ENCODE measurements at places on chromosomes 16 and 17.

- no peak for DNase-seq
Observed at GRCh38 chr17:8725881-8726876, 18.5 kb downstream of the CCDC42 start.

DNA sequence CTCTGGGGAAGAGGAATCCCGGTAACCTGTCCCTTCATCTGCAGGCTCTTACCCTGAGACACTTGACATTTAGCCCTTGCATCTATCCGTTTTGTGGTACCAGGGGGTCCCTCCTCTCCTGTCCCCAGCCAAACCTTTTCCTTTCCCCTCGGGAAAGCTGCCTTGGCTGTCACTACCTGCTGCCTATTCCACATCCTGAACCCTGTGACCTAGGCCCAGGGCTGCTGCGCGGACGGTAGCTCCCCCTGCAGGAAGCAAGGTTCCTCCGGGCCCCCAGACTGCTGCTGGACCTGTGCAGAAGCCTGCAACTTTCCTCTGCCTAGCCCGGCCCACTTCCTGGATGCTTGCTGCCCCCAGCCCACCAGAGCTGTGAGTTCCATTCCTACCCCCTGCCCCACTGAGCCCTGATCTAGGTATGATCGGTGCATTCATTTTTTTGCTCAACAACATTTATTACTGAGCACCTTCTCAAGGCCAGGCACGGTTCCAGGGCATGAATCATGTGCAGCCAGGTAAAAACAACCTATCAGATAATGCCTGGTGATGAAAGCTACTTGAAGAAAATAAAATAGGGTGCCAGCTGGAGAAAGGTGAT is 10.5 kb upstream of the ALDOA start:
- DNase-seq = no peak

GRCh38 chr17:49053171-49053829 is 56.1 kb downstream of the IGF2BP1 start:
- DNase-seq = no peak

GRCh38 chr16:64478252-64478906 is 643.5 kb downstream of the CDH11 start:
- no peak for DNase-seq

- DNase-seq = no peak
Observed at GRCh38 chr17:32491371-32492263, 4.8 kb downstream of the CDK5R1 start.

DNA sequence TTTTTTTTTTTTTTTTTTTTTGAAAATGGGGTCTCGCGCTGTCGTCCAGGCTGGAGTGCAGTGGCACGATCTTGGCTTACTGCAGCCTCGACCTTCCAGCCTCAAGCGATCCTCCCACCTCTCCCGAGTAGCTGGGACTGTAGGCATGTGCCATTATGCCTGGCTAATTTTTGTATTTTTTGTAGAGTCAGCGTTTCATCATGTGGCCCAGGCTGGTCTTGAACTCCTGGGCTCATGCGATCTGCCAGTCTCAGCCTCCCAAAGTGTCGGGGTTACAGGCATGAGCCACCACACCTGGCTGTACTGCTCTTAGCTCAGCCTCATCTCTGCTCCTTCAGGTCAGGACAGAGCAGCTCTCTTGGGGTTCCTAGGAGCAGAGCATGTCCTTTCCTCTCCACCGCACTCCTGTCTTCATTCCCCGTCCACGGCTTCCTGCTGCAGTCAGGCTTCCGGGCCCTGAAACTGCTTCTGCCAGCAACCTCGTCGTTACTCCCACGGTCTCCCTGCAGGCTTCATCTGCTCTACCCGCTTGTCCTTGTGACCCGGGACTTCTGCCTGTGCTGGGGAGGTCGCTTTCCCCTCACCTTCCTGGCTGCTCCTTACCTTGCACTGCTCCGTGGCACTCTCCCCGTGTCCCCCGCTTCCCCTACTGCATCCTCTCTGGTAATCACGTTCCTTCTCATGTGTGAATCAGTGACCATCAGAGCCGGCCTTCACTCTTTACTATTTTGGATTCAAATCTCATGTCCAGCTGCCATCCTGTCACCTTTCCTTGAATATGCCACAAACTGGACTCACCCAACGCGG is 38.0 kb downstream of the PRMT7 start:
- no peak for DNase-seq

- no peak for DNase-seq
Observed at GRCh38 chr17:69335058-69335457, 8.1 kb upstream of the ABCA5 start.

GRCh38 chr16:74623214-74623838 is 16.4 kb upstream of the GLG1 start:
- DNase-seq = no peak
